ENCODE measurements at places on chromosomes 4 and X.

GRCh38 chr4:172826346-172826745 is 342.3 kb upstream of the GALNT7 start:
- no peak for DNase-seq

DNA sequence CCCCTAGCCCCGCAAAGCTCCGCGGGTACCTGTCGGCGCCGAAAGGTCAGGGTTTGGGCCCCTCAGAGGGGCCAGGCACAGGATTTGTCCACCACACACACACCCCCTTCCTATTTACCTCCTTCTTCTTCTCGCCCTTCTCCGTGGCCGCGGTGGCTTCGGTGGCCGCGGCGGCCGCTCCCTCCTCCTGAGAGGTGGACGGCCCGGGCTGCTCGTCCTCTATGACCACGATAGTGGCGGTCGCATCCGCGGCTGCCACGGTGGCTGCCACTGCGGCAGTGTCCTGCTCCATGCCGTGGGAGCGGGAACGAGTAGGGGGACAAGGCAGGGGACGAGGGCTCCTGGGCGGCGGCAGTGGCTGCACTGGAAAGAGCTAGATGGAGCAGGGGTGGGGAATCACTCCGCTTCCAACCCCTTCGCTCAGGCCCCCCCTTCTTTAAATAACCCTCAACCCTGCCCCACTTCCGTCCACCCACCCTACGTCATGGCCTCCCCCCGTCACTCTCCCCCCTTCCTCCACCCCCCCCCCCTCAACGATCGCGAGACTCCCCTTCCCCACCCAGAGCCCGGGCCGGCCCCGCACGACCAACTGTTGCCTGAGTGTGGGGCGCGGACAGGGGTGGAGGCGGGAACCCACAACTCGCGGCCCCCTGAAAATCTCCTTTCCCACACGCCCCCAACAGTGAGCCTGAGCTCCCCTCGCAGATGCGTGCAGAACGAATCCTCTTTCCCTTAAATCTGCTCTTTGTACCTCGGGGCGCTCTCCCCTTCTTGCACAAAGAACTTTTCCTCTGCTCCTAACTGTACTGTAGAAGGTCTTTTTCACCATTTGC is at the start of gene SMARCA1:
TSS of gene SMARCA1 (minus strand) at position 412 of the 833 bp plus-strand sequence. CDS start at position 292, 120 bp downstream.
- DNase-seq = peak; percentile 7

GRCh38 chrX:39418731-39419638 is 617.7 kb downstream of the MID1IP1 start:
- no peak for DNase-seq

- DNase-seq = no peak
These were observed 723 bp downstream of the NKX6-1 start for GRCh38 chr4:84498203-84498934.

GRCh38 chr4:11675051-11675800 is 246.5 kb upstream of the HS3ST1 start:
- no peak for DNase-seq

- no peak for DNase-seq
These were observed 356.7 kb downstream of the STIM2 start for GRCh38 chr4:27217261-27217769.

- no peak for DNase-seq
These were observed 139.4 kb upstream of the BOD1L1 start for GRCh38 chr4:13766761-13767540.

- no peak for DNase-seq
These were observed 39.6 kb downstream of the TMA16 start for GRCh38 chr4:163534056-163534455.

- DNase-seq = no peak
These were observed 146.2 kb upstream of the HHIP start for GRCh38 chr4:144499777-144500176.

GRCh38 chr4:168679397-168679796 is 182.5 kb downstream of the PALLD start:
- DNase-seq = no peak

GRCh38 chrX:115650449-115650848 is 89.5 kb downstream of the PLS3 start:
- no peak for DNase-seq

GRCh38 chr4:128039568-128039967 is 21.5 kb upstream of the LARP1B start:
- no peak for DNase-seq

DNA sequence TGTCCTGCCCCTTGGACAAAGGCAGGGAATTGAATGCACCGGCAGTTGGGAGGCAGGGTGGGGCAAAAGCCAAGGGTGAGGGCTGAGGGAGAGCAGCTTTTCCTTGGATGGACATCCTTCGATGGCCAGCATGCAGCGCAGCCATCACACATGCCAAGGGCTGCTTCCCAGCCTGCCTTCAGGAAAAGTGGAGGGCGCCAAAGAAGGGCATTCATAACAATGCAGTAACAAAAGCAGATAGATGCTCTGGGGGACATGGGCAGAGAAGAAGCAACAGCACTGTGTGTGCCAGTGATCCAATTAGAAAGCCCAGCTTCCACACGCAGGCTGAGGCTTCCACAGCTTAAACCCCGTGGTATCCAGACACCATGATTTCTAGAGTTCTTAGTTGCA is 71.5 kb downstream of the TSPAN5 start:
- DNase-seq = no peak

GRCh38 chr4:157076578-157076947 is 613 bp downstream of the GLRB start:
- DNase-seq = no peak

- DNase-seq = no peak
These were observed 258.9 kb downstream of the RCHY1 start for GRCh38 chr4:75255261-75255660.

DNA sequence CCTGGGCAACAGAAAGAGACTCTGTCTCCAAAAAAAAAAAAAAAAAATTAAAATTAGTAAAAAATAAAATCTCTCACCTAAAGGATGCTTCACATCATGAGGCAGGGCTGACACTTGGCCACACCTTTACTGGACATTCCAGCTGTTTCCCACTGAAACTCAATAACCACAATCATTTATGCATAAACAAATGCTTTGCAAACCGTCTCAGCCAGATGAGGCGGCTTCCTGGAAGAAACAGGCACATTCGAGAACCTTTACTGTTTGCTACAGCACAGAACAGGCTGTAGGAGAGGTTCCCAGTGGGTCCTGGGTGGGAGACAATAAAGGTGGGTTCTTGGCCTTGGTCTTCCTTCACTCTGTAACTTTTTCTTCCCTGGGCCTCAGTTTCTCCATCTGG is 10.9 kb upstream of the TBC1D14 start:
- DNase-seq = no peak

DNA sequence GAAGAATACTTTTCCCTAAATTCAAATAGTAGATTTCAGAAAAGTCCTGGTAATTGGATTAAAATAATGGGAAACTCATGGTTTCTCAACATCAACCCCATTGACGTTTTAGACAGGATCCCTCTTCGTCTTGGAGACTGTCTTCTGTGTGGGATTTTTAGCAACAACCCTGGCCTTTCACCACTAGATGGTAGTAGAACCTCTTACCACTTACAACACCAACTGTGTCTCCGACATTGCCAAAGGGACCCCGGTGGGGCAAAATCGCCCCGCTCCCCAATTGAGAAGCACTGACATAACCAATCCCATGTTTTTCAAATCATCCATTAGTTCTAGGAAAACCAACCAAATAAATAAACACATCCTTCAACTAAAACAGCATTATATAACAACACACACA is 16.9 kb upstream of the ANOS1 start:
- peak; percentile 26 for DNase-seq

DNA sequence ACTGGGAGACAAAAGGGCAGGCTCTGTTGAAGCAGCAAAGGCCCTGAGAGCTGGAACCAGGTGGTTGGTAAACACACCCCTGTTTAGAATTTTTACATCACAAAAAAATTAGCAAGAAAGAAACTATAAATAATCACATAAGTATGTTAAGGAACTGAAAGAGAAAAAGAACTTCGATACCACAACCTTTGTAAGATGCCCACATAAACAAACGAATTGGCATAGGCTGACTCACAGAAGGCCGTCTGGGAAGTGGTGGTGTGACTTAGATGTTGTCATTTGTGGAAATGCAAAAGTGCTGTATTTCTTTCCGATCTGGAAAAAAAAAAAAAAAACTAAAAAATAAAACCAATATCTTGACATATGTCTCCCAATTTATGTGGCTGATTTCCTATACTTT is 235.1 kb downstream of the USP46 start:
- no peak for DNase-seq

GRCh38 chr4:159823743-159824142 is 720.9 kb downstream of the RAPGEF2 start:
- no peak for DNase-seq

GRCh38 chr4:88981993-88982392 is 75.0 kb downstream of the FAM13A start:
- no peak for DNase-seq

GRCh38 chr4:182925298-182925757 is 8.1 kb upstream of the DCTD start:
- DNase-seq = peak; percentile 75

DNA sequence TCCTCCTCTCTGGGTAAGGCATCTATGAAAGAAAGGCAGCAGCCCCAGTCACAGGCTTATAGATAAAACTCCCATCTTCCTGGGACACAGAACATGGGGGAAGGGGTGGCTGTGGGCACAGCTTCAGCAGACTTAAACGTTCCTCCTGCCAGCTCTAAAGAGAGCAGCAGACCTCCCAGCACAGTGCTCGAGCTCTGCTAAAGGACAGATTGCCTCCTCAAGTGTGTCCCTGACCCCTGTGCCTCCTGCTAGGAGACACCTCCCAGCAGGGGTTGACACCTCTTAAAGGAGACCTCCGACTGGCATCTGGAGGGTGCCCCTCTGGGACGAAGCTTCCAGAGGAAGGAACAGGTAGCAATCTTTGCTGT is 89.9 kb downstream of the EFHC2 start:
- DNase-seq = no peak

GRCh38 chr4:65391814-65392213 is 278.5 kb downstream of the EPHA5 start:
- DNase-seq = no peak

GRCh38 chr4:61485056-61485455 is 284.9 kb downstream of the ADGRL3 start:
- DNase-seq = no peak

DNA sequence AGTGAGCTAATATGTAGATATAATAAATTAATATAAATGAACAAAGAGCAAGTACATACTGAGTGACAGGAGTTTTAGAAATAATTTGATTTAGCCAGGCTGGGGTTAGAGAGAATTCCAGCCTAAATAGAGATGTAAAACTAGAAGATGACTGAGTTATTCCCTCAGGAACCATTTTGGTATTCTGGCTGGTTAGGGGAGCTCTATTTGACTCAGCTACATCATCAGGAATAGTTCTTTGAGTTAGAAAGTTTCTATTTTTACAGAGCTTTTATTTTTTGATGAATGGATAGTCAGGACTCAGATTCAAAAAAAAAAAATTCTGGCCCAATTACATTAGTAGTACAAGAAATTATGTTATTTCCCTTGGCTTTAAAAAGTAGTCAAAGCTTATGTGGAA is 180.4 kb upstream of the MID1 start:
- no peak for DNase-seq

DNA sequence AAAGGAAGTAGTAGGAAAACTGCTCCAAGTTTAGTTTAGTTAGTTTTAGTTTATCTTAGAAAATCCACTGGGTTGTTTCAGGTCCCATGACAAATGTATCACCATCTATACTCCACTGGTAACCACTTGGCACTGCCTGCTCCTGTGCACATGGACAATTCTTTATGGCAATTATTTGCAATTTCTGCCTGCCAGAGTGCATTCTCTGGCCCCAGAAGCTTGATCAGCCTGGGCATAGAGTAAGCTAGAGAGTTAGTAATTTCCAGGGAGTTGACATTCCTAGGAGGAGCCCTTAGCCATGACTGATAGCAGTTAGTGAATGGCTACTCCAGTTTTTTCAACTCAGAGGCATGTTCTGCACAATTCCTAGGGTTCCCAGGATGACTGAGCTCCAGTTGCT is 203.2 kb upstream of the FGF13 start:
- peak; percentile 0 for DNase-seq

DNA sequence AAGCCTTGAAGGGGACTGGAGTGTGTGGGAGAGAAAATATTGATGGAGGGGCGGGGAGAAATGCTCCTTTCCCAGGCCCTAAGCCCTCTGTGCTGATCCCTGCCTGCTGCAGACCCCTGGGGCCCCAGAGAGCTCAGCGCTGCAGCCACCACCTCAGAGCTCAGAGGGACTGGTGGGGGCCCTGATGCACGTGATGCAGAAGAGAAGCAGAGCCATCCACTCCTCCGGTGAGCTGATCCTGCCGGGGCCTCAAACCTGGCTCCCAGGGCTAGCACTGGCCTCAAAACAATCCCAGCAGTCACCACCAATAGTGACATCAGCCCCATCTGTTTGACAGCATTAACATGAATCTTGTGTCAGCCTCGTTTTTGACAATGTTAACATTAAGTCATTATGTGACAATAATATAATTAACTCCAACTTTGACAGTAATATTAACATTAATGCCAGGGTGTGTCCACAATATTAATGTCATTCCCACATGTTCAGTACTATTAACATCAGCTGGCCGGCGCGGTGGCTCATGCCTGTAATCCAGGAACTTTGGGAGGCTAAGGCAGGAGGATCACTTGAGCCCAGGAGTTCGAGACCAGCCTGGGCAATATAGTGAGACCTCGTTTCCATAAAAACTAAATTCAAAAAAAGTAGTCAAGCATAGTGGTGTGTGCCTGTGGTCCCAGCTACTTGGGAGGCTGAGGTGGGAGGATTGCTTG is 5.8 kb downstream of the WAS start:
- DNase-seq = no peak

- DNase-seq = no peak
These were observed 36.6 kb downstream of the DAPP1 start for GRCh38 chr4:99853190-99853589.

DNA sequence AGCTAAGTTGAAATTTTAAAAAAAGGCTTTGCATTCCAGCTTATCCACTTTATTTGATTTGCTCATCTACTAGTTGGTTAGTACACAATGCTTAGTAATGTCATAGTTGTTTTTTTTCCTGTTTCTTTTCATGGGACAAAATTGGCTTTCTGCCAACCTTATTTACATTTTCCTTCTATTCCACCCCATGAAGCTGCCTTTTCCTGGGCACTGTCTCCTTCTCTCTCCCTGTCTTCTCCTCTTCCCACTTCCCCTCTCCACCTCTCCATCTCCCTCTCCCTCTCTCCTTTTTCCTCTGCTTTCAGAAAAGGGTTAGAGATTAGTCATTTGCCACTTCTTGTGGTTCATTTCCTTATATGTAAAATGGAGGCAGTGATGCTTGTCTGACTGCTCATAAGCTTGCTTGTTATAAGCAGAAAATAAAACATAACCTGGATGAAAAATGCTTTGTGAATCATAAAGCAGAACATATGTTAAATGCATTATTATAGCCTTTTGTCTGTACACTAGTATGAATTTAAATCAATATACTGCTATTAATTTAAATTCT is 181.9 kb downstream of the CEP135 start:
- DNase-seq = no peak

DNA sequence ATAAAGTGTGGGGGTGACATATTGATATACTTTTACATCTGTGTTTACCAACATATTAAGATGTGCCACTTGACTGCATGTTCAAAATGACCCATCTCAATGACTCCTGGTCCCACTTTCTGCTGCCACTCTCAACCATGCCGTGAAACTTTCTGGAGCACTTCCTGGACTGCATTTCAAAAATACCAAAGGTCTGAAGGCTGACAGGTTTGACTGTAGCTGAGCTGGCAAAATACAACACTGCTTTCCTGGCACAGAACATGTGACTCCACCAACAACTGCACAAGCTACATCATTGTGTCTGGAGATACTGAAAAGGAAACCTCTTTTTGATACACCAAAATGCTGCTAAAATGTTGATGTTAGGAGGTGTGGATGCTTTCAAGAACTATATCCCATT is 184.8 kb downstream of the UNC5C start:
- DNase-seq = no peak

- peak; percentile 35 for DNase-seq
These were observed 1.2 kb downstream of the TFE3 start for GRCh38 chrX:49041744-49042580.
